ENCODE measurements at places on chromosomes 11 and 22.

DNA sequence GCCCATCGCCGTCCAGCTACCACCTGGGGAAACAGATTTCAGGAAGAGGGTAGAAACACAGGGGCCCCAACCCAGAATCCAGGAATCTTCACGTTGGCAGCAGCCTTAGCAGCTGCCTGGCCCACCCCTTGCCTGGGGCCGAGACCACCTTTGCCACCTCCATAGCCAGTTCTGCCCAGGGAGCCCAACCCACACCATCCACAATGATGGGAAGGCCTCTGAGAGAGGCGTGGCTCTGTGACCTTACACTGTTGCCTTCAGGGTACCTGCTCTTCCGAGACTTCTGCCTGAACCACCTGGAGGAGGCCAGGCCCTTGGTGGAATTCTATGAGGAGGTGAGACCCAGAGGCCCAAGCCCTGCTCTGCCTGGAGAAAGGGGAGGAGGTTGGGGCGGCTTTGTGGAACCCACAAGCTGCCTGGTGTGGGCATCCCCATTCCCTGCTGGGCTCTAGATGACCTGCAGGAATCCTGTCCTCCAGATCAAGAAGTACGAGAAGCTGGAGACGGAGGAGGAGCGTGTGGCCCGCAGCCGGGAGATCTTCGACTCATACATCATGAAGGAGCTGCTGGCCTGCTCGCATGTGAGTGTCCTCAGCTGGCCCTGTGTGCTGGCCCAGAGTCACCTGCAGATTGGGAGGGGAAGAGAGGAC, 10.0 kb upstream of the ANKRD13D start:
- DNase-seq: no peak

DNA sequence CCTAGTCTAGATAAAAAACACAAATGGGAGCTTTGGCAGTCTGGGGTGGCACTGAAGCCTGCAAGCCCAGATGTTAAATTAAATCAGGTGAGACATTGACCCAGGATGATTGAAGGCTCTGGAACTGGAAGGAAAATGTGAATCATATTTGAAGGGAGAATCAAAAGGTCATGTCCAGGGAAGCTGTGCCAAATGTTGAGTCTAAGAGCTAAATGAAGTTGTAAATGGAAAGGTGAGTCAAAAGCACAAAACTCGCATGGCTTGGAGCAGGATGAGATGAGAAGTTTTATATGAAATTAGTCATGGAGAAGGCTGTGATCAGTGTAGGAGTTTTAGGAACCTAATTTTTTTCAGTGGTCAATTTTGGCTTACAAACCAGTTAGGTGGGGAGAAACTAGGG, 301.1 kb downstream of the BLID start:
- no peak for DNase-seq

DNA sequence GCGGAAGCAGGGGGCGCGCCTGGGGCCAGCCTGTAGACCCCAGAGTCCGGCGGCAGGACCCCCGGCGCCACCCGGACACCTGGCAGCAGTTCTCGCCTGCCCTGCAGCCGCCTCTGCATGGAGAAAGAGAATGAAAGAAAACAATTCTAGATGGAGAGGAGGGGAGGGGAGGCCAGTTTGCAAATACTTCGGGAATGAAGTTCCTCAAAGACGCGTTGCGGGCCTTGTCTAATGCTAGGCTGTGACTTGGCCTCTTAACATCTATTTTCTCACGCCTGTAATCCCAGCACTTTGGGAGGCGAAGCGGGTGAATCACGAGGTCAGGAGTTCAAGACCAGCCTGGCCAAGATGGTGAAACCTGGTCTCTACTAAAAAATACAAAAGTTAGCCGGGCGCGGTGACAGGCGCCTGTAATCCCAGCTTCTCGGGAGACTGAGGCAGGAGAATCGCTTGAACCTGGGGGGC, 2.1 kb upstream of the BARX2 start:
- no peak for DNase-seq

DNA sequence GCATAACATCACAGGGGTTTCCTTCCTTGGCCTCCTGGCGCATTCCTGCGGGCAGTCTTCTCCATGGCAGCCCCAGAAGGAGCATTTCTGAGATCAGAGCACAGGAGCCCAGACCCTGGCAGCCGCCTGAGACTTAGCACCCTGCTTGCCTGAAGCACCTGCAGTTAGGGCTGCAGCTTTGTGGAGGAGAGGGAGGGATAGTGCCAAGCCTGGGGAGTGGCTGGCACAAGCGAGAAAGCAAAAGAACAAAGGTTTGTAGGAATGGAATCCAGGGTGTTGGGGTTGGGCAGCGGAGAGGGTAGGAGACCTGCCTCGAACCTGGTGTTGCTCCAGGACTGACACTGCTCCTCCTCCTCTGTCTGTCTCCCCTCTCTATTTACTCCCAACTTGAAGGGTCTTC, 66.9 kb downstream of the SCN3B start:
- DNase-seq: no peak

GRCh38 chr22:48765595-48765994, 1062.1 kb downstream of the BRD1 start:
- DNase-seq: no peak

- no peak for DNase-seq
Measured at GRCh38 chr22:41935015-41935351, 8.4 kb upstream of the TNFRSF13C start.

- DNase-seq: no peak
Measured at GRCh38 chr22:30324014-30324730, 2.6 kb downstream of the TBC1D10A start.

DNA sequence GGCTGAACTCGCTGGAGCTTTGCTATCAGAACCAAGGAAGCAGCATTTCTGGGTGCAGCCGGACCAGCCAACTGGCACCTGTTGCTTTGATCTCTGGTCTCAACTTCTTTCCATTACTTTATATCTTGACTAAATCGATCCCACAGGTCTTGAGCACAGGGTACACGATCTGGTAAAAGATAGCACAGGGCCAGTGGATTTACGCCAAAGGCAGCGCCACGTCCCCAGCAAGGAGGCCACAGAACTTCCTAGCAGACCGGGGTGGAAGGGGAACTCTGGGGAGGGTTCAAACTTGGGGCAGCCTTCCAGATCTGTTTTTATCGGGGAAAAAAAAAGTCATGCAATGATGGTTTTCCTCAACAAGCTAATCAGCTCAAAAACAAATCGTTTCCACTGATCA, 14.0 kb downstream of the VPS37C start:
- DNase-seq: no peak

DNA sequence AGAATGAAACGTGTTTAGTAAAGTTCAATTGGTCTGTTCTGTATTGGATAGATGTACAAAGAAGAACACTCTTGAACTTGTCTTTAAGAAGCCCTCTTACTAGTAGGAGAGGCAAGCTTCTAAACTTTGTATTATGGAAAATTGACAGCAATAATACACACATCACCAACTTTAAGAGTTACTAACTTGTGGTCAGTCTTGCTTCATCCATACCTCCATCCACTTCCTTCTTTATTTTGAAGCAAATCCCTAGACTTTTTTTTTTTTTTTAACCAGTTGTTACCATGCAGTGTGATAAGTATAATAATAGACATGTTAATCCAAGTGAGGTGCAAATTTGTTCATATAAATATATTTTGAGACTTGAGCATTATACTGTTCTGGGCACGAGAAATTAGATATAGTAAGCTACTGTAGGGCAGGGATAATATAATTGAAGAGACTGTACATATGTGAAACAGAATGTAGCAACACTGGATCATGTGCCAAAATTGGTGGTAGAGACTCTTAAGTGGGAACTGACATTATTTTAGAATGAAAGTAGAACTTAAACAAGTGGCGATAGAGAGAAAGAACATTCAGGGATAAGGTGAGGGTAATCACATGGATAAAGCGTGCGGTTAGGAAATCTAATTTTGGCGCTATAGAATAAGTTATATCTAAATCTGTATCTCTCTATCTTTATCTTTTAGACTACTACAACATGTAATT, 6.5 kb downstream of the FAR1 start:
- DNase-seq: no peak

DNA sequence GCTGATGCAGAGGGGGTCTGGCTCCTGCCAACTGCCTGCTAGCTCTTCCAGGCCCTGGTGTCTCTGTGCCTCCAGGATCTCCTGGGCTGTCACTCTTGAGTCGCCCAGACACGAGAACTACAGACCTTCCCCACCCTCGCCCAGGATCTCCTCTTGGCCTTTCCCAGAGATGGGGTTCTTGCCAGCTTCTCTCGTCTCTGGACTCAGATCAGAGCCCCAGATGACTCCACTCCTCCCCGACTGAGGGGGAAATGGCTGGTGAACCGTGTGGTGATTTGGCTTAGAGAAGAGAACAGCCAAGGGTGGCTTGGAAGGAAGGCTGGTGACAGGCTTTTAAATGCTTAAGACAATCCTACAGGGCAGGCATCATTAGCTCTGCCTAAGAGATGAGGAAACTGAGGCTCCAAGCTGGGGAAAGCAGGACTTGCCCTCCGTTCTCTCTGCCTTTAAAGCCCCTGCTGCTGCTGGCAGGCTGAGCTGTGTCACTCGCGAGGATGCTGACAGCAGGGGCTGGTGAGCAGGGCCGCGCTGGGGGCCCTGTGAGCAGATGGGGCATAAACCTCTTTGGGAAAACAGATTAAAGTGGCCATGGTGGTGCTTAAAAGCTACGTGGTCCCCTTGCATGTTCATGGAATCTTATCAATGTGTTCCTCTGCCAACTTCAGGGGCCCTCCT, 90.3 kb upstream of the THY1 start:
- no peak for DNase-seq

GRCh38 chr22:22388090-22388489, 120.5 kb downstream of the ZNF280B start:
- DNase-seq: no peak

DNA sequence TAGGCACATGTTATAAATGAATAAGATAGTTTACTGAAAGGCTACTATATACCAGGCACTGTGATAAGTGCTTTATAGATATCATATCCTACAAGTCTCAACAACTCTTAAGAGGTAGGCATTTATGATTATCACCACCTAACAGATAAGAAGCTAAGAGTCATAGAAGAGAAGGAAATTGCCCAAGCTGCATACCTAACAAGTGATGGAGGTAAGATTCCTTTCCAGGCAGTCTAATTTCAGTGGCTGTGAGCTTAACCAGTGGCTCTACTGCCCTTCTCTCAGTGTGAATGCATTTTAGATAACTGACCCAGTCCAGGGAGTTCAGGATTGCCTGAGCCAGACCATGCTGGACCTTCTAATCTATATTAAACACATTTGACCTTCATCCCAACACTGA, 39.2 kb downstream of the HEPHL1 start:
- DNase-seq: no peak

DNA sequence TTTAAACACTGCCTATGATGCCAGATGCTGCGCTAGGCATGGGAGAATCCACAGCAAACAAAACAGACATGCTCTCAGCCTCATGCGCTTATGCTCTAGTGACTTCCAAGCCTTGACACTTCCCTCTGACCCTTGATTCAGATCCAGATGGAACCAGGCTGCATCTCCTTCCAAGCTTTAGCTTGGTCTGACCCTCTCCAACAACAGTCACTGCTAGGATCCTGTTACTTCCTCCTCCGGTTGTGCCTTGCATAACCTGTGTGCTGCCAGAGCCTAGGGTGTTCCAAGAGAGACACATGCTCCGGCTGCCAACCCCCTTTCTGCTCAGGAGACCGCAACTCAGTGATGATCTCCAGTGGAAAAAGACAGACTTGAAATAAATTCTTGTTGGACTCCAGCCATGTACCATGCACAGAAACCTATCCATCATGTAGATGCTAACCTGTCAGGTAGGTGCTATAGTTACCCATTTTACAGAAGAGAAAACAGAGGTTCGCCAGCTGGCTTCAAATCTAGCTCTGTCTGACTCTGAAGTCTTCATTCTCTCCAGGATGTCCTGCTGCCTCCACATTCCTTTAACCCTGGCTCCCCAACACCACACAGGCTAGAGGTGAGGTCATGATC, 136.3 kb upstream of the TEAD1 start:
- no peak for DNase-seq

DNA sequence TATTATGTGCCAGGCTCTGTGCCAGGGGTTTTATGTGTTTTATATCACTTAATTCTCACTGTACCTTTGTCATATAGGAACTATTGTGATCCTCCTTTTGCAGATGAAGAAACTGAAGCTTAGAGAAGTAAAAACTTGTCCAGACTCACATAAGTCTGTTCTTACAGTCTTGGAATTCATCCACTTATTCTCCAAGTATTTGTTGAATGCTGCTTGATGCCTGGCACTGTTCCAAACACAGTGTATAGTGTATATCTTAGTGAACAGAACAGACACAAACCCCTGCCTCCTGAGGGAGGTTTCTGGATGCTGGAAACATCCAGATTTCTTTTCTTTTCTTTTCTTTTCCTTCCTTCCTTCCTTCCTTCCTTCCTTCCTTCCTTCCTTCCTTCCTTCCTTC, 29.0 kb upstream of the FGF3 start:
- DNase-seq: no peak

DNA sequence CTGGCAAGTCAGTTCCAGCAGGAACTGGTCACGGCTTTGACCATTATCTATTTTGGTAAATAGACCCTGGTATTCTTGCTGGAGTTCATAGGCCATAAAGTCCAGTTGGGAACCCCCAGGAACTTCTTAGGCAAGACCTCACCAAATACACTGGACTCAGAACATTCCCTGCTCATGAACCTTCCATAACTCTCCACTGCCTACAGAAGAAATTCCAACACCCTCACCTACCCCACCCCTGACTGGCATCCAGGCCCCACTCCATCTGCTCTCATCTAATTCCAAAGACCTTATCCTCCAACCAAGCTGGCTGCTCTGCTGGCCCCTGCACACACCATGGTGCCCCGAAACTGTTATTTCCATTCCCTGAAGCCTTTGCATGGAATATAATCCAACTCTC, 2.5 kb downstream of the CLPB start:
- no peak for DNase-seq

GRCh38 chr11:107547961-107548360, 17.6 kb downstream of the ALKBH8 start:
- no peak for DNase-seq

DNA sequence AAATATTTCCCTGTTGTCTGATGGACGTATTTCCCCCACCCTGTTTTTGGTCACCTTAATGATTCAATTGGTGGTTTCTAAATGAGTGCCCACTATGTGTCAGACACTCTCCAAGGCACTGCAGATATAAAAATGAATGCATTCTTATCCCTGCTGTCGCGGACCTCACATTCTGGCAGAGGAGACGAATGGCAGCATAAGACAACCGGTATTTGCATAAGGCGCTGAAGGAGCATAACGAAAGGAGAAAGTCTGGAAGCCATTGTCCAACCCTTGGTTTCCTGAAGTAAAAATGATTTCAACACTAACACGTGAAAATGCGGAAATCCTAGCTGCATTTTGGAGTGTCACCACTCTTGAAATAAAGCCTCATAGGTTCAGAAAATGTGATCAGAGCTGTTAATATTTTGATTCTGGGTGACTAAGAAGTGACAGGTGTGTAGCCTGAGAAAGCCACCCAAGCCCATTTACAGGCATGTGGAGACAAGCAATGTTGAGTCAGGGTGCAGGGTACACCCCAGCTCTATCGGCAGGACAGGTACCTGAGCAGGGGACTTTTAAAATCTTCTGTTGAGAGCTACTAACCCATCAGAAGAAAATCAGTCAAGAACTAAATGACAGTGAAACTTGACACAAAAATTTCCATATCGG, 10.1 kb upstream of the GAB2 start:
- no peak for DNase-seq

- peak; percentile 100 for DNase-seq
Measured at GRCh38 chr11:68030318-68031143, at the start of gene NDUFS8. Gene NDUFS8 (plus strand): TSS chr11:68030681. CDS start chr11:68032152, 1,471 bp downstream.

- DNase-seq: no peak
Measured at GRCh38 chr11:85029964-85030363, 597.2 kb downstream of the DLG2 start.

- DNase-seq: peak; percentile 77
Measured at GRCh38 chr22:20885557-20886323, 26.9 kb downstream of the SNAP29 start.

Measured in HuH-7.5 (cell line).